ENCODE measurements at places on chromosomes 6 and 20. TPM values are rescaled to one million over a fixed set of nuclear protein-coding genes. Genes with fewer than 3 reads are reported as not detected.

The SNAP25 gene
- 3.9 TPM for total RNA-seq

The SEL1L2 gene
- not detected for total RNA-seq

The CALHM6 gene
- total RNA-seq = not detected

The LIME1 gene
- 7.6 TPM for total RNA-seq

The DNAH8 gene
- not detected for total RNA-seq

The FHL5 gene
- not detected for total RNA-seq

The CASS4 gene
- total RNA-seq = 2.3 TPM

The TSBP1 gene
- not detected for total RNA-seq

The XKR7 gene
- 0.36 TPM for total RNA-seq

The SRMS gene
- not detected for total RNA-seq

The JPH2 gene
- 18.1 TPM for total RNA-seq

The KCNG1 gene
- 45.9 TPM for total RNA-seq

The PRR18 gene
- not detected for total RNA-seq

The FAM209B gene
- 0.60 TPM for total RNA-seq

The ADAM33 gene
- total RNA-seq = 3.0 TPM

The MUC21 gene
- not detected for total RNA-seq

The TPX2 gene
- total RNA-seq = 41.6 TPM

The LTB gene
- total RNA-seq = 0.52 TPM

The ZC3H12D gene
- 0.10 TPM for total RNA-seq

The BAK1 gene
- total RNA-seq = 54.8 TPM

The B3GALT4 gene
- total RNA-seq = 1.8 TPM
